Foreskin keratinocyte (primary cell): ENCODE measurements at places on chromosomes 1 and 21. TPM values are rescaled to one million over a fixed set of nuclear protein-coding genes. Genes with fewer than 3 reads are reported as not detected.

- no peak for DNase-seq
Observed at GRCh38 chr1:89100412-89100811, 25.5 kb downstream of the GBP2 start.

- no peak for DNase-seq
Observed at GRCh38 chr1:214319938-214320337, 39.0 kb downstream of the SMYD2 start.

GRCh38 chr1:225980005-225980836 is 18.9 kb downstream of the SDE2 start:
- no peak for DNase-seq

SEMA4A gene
- 9.7 and 9.9 TPM in 2 replicates for total RNA-seq

RNU1-4 gene
- total RNA-seq = 2,556 and 4,441 TPM in 2 replicates

TFF3 gene
- not detected in 2 replicates for total RNA-seq
